HEK293T (cell line): ENCODE measurements at places on chromosomes 5 and 9.

DNA sequence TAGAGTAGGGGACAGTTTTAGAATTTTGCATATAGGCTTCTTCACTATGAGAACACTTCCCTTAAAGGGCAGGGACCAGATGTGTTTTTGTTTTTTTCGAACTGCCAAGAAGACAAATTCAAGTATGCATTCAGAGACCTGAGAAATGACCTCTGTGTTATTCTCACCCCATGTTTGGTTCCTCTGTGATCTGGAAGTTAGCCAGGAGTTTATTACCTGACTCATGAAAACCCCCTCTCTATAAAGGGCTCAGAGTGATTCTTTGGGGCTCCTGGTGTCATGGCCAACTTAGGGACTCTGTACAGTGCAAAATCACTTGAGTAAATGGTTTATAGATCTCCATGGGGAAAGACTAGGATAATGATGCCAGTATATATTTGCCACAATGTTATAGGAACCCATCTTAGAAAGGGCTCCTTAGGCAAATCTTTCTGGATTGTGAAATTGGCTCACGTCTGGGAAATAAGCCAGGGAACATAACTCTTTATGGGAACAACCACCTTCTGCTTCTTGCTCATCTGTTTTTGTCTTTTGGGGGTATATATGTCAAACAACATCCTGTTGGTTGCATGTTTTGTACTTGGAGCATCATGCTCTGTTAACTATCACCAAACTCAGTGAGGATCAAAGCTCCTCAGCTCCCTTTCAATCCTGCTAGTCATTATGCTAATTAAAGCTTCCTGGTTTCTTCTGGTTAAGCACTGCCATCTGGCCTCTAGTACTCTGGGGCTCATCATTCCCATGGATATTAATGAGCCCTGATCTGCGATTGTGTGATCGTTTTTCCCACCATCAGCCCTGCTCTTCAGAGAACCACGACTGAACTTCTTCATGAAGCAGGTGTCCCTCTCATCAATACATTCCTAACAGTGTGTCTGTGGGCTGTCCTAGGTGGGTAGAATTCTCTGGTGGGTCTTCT is 173.4 kb upstream of the CDH12 start:
- DNase-seq: no peak

DNA sequence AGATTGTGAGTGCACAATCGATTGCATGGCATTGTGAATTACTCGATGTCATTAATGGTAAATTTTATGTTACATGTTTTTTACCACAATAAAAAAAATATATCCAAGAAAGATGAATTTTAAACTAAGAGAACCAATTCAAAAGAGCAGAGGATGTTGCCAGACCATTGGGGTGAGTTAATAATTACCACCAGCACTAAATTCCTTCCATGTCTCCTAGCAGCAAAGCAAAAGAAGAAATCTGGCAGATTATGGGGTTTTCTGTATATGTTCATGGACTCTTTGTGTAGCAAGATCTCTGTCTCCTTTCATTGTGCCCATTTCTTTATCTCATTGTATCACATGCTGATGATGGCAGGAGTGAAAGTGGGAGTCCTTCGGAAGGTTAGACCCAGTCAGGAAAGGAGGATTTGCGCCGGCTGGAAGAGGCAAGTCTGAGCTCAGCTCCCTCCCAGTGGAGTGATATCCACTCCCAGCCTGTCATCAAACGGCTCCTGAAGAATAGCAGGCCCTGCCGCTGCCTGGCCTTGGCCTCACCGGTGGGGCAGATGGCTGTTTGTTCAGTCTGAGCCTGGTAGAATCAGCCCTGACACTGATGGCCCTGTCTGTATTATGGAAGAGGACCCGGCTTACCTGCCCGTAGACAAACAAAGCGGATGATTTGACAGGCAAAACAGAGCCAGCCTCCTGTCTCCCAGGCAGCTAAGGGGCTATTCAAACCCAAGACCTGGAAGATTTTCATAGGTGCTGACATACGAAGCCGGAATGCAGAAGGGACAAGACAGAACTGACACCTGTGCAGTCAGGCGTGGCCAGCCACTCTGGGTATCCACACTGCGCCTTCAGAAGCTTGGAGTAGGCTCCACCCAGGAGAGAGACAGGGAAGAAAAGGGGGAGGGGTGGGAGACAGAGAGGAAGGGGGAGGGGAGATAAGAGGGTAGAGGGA is 21.9 kb upstream of the FOXE1 start:
- no peak for DNase-seq

DNA sequence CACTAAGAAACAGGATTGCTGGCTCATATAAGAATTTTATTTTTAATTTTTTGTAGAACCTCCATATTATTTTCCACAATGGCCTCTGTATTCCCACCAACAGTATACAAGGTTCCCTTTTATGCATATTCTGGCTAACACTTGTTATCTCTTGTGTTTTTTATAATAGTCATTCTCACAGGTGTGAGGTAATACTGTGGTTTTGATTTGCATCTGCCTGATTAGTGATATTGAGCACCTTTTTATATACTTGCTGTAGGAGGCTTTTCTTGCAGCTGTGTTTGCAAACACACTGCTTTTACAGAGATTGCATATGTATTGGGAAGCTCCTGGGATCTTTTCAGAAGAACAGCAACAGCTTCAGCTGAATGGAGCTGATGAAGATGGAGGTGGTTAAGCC is 164.8 kb downstream of the DEPDC1B start:
- no peak for DNase-seq

DNA sequence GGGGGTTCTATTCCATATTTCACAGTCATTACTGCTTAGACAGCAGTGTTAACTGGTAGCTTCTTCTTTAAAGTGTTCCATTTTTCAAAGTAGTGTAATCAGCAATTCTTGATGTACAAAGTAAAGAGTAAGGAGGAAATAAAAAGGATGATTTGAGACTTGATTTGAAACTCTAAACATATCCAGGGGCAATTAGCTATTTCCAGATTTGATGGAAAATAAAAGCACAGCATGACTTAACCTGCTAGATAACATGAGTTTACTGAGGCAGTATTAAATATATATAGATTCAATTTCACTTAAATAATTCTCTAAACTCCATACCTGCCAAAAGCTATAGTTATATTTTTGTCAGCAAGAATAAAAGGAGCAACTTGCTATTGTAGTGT is 29.8 kb downstream of the NR2F1 start:
- no peak for DNase-seq

DNA sequence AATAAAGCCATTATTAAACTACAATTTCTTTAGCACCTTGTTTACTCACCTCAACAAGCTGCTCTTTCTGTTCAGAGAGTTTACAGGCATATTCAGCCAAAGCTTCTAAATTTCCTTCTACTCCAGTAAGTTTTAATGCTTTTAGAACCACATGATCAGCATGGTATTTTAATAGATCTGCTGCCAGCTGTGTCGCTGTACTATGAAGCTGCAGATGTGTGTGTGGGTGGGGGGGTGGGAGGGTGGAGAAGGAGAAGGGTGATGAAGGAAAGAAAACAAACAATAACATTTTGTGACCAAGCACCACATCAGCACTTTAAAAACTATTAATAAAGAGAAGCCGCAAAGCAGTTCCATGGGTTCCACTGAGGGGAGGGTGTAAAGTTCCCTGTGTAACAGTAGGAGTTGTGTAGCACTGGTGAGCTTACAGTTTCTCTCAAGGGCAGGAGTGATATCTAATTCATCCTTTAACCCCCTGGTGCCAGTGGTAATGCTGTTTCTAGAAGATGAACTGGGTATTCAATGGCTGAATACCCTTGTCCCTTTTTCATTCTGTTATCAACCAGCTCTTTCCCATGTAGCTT is 38.5 kb downstream of the ABITRAM start:
- no peak for DNase-seq

GRCh38 chr9:113715086-113715485 is 161.0 kb upstream of the ZNF618 start:
- no peak for DNase-seq

- DNase-seq: no peak
Measured at GRCh38 chr5:21680196-21680595, 1172.9 kb downstream of the CDH12 start.

DNA sequence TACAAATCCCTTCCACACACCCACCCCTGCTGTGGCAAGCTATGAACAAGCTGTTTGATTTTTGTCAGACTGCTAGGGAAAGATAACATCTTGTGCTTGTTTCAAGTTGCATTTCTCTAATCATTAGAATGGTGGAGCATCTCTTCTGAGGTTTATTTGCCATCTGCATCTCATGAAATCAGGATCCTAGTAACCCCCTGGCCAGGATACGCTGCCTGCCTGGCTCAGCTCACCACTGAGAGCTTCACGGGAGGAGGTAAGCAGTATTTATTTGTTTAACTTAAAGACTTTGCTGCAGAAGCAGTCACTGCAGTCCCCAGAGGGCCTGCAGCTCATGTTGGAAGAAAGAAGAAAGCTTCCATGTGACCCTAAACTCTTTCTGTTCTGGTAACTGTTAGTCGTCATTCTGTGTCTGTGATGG is 83.3 kb upstream of the CXCL14 start:
- peak; percentile 36 for DNase-seq

- no peak for DNase-seq
Measured at GRCh38 chr5:34817558-34818351, 21.2 kb upstream of the TTC23L start.

DNA sequence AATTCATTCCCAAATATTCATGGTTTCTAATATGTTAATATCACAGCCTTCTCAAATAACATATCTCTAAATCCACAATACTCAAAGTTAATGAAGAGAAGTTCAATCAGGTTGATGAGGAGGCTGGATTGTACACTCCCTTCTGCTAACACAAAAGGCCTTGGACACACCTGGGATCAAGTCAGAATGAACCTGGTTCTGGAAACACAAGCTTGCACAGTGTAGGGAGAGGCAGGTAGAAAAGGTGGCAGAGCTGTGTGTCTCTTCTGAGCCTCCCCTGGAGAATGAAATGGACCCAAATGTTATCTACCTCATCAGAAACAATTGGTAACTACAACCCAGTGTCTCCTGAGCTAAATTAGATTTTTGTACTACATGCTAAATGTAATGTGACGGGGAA is 40.7 kb upstream of the FBP1 start:
- DNase-seq: no peak

DNA sequence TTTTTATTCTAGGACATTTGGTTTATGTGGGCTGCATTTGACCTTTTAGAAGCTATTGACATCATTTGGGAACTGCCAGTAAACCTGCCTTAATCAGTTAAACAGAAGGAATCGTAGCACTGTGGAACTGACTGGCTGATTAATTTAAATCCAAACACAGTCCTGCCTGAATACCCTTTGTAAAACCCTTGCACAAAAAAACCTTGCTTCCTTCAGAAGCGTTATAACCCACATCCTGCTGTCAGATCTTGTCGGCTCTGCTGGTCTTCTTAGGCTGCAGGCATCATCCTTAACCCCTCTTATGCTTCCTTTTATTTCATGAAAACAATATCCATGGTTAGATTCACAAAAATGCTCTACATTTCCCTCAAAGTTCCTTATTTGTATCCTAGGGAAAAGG is 46.3 kb downstream of the PAM start:
- no peak for DNase-seq

GRCh38 chr5:149667084-149667828 is 62.9 kb upstream of the PPARGC1B start:
- peak; percentile 57 for DNase-seq

DNA sequence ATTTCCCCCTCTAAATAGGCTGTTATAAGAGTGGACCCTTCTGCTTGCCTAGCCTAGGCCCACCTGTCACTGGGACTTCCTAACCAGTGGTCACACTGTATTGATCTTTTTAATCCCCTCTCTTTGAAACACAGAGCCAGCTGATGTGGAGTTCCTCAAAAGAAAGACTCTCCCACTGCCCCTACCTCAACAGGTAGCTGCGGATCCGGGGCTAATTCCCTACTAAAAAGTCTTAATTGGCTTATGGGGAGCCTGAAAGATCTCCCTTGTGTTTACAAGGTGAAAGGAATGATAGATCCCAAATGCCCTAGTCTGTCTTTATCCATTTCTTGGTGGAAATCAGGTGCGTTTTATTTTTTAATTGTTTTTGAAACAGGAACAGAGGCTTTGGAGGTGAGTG is 2.0 kb downstream of the NEUROG1 start:
- DNase-seq: no peak

GRCh38 chr9:21154018-21154608 is 12.3 kb downstream of the IFNA21 start:
- DNase-seq: peak; percentile 55

GRCh38 chr5:180689071-180689694 is 39.8 kb upstream of the FLT4 start:
- DNase-seq: no peak

GRCh38 chr5:64654561-64654938 is 35.8 kb upstream of the SHISAL2B start:
- DNase-seq: no peak

- DNase-seq: no peak
Measured at GRCh38 chr9:96167011-96167410, 135.0 kb downstream of the HSD17B3 start.

- no peak for DNase-seq
Measured at GRCh38 chr5:77642738-77643653, 4.5 kb upstream of the OTP start.

DNA sequence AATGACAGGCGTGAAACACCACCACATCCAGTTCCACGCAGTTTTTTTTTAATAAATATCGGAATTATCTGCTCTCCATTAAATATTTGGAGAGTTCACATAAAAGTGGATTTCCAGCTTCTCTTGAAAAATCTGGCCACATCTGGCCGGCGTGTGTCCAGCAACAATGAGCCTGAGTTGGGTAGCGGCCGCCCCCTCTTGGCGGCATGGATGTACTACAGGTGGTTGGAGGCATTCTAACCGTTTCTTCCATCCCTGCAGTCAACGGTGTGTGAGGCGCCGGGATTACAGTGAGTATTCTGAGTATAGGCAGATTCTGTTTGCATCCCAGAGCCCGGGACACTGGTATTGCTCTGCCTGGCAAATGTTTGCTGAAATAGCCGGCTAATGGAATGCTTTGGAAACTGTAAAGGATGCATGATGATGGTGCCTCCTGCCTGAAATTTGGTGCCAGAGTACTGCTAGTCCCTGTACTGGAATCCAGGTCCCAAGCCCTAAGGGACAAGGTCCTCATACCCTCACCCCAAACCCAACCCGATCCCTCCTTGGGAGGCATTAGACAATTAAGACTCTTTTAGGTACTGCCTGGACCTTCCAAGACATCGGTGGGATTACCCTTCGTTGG is 13.6 kb upstream of the GM2A start:
- peak; percentile 76 for DNase-seq

DNA sequence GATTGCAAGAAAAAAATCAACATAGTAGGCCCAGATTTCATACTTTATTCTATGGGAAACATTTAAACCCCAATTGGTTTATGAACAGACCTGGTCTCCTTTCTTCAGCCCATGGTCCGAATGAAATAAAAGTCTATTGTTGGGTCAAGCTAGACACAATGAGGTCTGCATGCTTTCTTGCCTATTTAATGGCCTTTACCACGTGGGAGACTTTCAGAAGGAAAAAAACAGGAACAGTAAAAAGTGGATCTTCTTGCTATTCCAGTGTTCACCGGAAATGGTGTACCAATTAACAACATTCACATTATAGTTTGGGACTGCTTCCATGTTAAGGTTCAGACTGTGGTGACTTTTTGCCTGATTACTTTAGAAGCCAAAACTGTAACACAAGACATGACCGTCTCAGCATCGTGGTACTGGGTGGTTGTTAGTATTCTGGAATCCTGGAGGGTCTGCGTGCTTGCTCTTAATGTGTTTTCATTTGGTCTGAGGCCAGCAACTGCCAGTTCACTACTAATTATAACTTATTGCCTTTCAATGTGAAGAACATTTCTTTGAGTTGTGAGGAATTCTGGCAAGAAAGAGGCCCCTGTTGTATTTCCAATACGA is 85.4 kb upstream of the PRRC1 start:
- no peak for DNase-seq
